Psoas muscle (tissue), 8 donors: ENCODE measurements at places on chromosomes 11 and 22. TPM values are rescaled to one million over a fixed set of nuclear protein-coding genes. Genes with fewer than 3 reads are reported as not detected.
A peak's percentile ranks its signal among the peaks of the same experiment; 100 is the strongest.

DNA sequence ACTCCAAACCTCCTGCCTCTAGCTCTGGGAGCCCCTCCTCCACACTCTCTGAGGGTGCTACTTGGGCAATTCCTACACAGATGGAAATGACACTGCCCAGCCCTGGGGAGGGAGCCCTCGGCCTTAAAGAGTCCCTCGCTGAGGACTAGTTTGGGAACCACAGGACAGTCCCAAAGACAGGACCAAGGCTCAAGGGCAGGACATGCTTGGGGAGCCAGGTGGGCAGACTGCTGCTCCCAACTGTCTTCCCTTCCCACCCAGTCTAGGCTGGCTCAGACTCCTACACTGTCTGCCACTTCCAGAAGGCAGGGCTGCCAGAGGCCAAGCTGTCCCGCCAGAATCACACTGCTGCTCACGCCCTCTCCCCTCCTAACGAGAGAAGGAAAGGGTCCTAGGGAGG, 9.8 kb downstream of the ARRB1 start:
- DNase-seq, result no peak

- DNase-seq, result no peak
Observed at GRCh38 chr11:91773090-91773489, 451.5 kb upstream of the FAT3 start.

DNA sequence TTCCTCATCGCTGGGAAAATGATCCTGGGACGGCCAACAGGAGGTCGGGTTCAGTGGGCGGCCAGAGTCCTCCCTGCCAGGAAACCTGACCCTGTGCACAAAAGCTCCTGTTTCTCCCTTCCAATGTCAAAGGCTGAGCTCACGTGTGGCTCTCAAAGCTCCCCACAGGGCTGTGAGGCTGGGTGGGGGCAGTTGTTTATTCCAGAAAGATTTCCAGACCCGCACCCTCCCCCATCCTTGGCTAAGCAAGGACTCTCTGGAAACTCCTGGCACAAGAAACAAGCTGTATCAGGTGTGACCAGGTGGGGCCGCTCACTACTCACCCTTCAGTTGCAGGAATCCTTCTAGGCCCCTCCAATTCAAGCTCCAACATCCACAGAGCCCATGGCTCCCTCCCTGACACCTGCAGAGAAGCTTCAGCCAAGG, 131.9 kb downstream of the SHANK2 start:
- no peak for DNase-seq

- no peak for DNase-seq
Observed at GRCh38 chr11:32098142-32098903, 7.4 kb downstream of the RCN1 start.

Gene EIF3D
- polyA plus RNA-seq, result 338 TPM

Gene C11orf42
- not detected for polyA plus RNA-seq

- DNase-seq, result peak; percentile 51
Observed at GRCh38 chr22:50183141-50183971, 2.4 kb upstream of the TRABD start.

DNA sequence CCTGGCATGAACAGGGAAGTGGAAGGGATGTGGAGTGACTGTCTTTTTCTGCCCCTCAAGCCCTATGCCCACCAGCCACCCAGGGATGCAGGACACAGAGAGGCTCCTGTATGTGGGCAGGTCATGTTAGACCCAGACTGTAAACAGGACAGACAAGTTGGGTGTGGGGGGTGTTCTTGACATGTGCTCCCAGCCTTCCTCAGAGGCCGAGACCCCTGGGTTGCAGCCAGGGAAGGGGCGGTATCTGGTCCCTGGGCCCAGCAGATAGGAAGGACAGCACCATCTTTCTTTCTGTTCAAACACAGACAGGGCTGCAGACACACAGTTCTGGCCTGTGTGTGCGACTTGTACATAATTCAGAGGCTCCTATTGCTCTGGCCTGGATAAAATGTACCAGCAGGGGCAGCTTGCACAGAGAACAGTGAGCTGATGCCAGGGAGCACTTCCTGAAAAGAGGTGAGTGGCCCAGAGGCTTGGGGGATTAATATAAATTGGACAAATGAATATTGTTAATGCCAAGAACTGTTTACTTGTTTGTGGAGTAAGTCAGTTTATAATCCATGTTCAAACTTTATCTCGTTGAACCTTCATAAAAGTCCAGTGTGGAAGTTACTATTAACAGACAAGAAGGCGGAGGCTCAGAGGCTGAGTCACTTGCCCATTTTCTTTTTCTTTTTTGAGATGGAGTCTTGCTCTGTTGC, 16.6 kb downstream of the GDPD5 start:
- DNase-seq, result no peak

GRCh38 chr11:74721479-74721835, 9.8 kb downstream of the CHRDL2 start:
- DNase-seq, result no peak

DNA sequence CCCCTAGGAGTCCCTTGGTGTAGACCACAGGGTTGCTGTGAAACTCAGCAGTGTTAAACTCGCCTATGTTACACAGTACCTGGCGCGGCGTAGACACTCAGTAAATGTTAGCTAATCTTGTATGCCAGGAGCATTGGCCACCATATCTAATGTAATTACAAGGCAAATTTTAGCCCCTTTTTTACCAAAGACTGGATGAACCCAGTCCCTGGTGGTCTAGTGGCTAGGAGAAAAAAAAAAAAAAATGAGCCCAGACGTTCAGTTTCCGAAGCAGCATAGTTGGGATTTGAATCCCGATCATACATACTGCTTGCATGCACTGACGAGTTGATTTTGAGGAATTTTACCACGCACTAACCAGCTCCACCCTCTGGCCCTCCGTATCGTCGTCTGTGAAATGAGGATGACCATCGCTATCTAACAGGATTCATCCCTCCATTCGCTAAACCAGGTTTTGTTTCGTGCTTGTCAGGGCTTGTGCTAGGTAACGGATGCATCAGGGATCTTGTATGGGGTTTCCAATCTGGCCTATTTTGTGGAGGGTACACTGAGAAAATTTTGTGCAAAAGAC, 688 bp downstream of the PTS start:
- DNase-seq, result no peak

- no peak for DNase-seq
Observed at GRCh38 chr11:77214557-77214956, 86.5 kb downstream of the MYO7A start.

Gene OR5T3
- not detected for polyA plus RNA-seq

- no peak for DNase-seq
Observed at GRCh38 chr22:22210375-22210774, 34.2 kb upstream of the VPREB1 start.

DNA sequence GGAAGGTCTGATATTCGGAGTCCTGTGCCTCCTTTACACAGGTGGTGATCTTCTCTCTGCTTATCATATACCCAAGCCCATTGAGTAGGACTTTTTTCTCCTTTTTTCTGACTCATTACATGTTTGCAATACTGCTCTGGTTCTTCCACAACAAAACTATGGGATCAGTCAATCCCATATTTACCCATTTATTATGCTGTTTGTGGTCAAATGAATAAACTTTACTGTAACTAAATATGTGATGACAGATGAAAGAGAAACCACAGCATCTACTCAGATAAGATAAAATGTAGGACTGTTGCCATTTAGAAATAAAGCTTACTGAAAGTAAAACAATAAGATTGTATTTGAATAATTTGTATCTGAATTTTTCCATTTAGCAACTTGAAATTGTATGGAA, 958.7 kb upstream of the FAT3 start:
- no peak for DNase-seq
